ENCODE measurements at places on chromosomes 1 and 21. TPM values are rescaled to one million over a fixed set of nuclear protein-coding genes. Genes with fewer than 3 reads are reported as not detected.
A peak's percentile ranks its signal among the peaks of the same experiment; 100 is the strongest.

SZT2 gene
- 12.9 TPM for total RNA-seq

EDARADD gene
- 7.0 TPM for total RNA-seq

JAK1 gene
- total RNA-seq, result 22.5 TPM

FAM43B gene
- total RNA-seq, result 2.2 TPM

ZSWIM5 gene
- total RNA-seq, result 2.5 TPM

OR10J1 gene
- total RNA-seq, result not detected

KIAA1614 gene
- 3.1 TPM for total RNA-seq

DPT gene
- not detected for total RNA-seq

ADAMTS4 gene
- total RNA-seq, result 7.2 TPM

GRCh38 chr1:62011006-62011405, 183.6 kb upstream of the L1TD1 start:
- no peaks in the 10 kb centered on the region for H3K4me1 ChIP-seq
- no peak overlapping the region for H3K27ac ChIP-seq
- H3K36me3 ChIP-seq, result no peaks in the 10 kb centered on the region

DNA sequence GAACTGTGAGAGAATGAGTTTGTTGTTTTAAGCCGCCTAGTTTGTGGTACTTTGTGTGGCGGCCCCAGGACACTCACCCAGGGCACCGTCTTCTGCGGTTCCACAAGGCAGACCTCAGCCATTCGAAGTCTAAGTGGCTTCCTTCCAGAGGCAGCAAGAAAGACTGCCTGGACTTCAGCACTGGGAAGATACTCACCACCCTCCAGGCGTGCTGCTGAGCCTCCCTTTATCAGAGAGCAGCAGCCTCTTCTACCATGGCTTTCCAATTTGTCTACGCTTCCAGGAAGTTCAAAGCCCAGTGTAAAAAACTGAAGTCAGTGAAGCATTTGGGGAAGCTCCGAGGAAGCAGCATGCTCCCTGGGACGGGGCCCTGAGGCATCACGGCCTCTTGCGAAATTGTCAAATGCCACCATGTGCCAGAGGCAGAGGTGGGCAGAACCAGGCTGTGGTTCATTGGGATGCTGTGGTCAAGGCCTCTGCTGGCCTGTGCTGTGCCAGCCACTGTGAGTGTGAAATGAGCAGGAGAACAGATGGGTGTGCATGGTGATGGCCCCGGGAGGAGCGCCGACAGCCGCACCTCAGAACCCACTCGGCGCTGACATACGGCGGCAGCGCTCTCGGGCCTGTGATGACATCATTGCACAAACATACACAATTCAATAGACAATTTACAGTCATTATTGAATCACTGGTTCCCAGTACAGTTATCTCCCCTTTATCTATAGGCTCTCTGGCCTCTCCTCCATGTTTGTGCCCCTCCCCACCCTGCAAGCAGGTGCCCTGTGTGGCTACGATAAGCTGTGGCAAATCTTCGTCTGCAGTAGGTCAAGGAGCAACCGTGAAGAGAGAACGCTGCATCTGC, 110.4 kb downstream of the PDE9A start:
- H3K27me3 ChIP-seq, result no peaks in the 10 kb centered on the region
- no peak overlapping the region for H3K27ac ChIP-seq
- H3K36me3 ChIP-seq, result peaks cover 22% of the 10 kb centered on the region
- H3K4me1 ChIP-seq, result no peaks in the 10 kb centered on the region
- H3K4me3 ChIP-seq, result no peak overlapping the region
- no peak for DNase-seq

- no peak for DNase-seq
- no peaks in the 10 kb centered on the region for H3K36me3 ChIP-seq
- H3K4me3 ChIP-seq, result no peak overlapping the region
- no peaks in the 10 kb centered on the region for H3K27me3 ChIP-seq
Observed at GRCh38 chr1:184113251-184113650, 61.7 kb downstream of the TSEN15 start.

- H3K27me3 ChIP-seq, result no peaks in the 10 kb centered on the region
- no peaks in the 10 kb centered on the region for H3K4me1 ChIP-seq
- no peak overlapping the region for H3K4me3 ChIP-seq
- no peak for DNase-seq
- no peaks in the 10 kb centered on the region for H3K36me3 ChIP-seq
Observed at GRCh38 chr1:52237430-52237829, 95.5 kb downstream of the ZFYVE9 start.

DNA sequence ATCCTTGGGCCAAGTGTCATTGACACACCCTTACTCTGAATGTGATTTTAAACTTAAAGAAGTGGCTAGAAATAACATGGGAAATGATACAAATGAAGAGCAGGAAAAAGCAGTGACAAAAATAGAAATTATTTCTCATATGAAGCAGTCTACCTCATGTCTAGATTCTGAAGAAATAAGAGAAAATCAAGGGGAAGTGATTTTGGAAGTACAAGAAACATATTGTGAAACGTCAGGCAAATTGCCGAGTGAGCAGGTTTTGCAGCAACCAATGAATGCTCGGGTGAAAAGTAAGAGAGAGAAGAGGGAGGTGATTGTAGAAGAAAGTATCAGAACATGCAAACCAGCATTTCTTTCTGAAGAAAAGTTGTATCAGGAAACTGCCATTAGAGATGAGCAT, 130.7 kb downstream of the MACF1 start:
- no peaks in the 10 kb centered on the region for H3K4me1 ChIP-seq
- H3K36me3 ChIP-seq, result peaks cover 38% of the 10 kb centered on the region

DNA sequence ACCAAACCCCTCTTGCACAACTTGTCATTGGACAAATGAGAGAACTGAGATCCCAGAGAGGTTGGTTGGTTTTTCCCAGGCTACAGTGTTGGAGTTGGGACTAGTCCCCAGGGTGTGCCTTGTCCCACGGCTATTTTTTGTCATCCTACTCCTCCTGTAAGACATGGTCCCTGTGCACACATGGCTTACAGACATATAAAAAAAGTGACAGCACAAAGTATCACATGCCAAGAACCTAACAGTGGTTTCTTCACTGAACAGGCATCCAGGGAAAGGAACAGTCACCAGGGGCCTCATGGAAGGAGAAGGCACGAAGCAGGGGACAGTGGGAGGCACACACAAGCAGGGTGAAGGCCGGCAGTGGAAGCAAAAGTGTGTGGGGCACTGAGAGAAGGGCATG, 36.5 kb downstream of the SERBP1 start:
- DNase-seq, result no peak
- peaks cover 9% of the 10 kb centered on the region for H3K4me1 ChIP-seq
- H3K27ac ChIP-seq, result no peak overlapping the region
- no peaks in the 10 kb centered on the region for H3K36me3 ChIP-seq
- no peak overlapping the region for H3K4me3 ChIP-seq

DNA sequence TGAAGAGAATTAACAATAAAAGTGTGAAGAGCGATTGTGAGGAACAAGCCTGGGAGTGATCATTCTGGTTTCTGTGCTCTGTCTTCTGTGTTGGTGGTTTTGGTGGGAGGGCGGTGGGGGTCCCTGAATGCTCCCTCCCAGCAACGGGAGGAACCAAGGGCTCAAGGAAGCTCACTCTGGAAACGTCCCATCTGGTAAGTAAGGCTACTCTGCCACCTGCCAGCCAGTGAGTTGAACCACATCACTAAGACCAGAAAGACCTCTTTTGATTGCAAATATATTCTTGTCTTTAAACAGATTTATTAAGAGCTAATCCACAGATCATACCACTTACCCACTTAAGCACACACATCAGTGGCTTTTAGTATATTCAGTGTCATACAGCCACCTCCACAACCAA, 125.0 kb downstream of the PRDM2 start:
- H3K4me3 ChIP-seq, result no peak overlapping the region
- H3K36me3 ChIP-seq, result no peaks in the 10 kb centered on the region
- H3K4me1 ChIP-seq, result no peaks in the 10 kb centered on the region
- DNase-seq, result no peak

GRCh38 chr1:180675586-180675985, 43.8 kb downstream of the XPR1 start:
- no peaks in the 10 kb centered on the region for H3K36me3 ChIP-seq
- H3K27ac ChIP-seq, result no peak overlapping the region
- DNase-seq, result no peak
- no peaks in the 10 kb centered on the region for H3K27me3 ChIP-seq
- H3K4me3 ChIP-seq, result no peak overlapping the region

- H3K36me3 ChIP-seq, result no peaks in the 10 kb centered on the region
- H3K27me3 ChIP-seq, result no peaks in the 10 kb centered on the region
- no peak overlapping the region for H3K4me3 ChIP-seq
- no peak overlapping the region for H3K27ac ChIP-seq
- no peak for DNase-seq
Observed at GRCh38 chr1:206708058-206708457, 23.4 kb downstream of the MAPKAPK2 start.

DNA sequence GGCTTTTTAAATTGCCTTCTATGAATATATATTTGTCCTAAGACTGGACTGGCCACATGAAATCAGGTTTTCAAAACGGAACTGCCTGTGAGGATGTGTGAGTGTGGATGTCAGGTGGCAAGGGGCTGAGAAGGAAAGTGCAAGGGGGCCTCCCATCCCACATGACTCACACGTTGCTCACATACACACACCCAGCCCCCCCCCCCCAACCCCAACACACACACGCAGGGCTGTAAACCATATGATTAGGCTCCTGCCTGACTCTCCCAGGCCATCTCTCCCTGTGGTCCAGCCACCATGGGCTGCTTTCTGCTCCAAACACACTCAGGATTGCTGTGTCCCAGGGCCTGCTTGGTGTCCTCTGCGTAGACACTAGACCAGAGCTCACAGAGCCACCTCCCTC, 22.4 kb downstream of the DEGS1 start:
- no peaks in the 10 kb centered on the region for H3K36me3 ChIP-seq
- H3K4me1 ChIP-seq, result peaks cover 12% of the 10 kb centered on the region
- H3K27me3 ChIP-seq, result no peaks in the 10 kb centered on the region
- DNase-seq, result no peak

GRCh38 chr1:58439946-58440345, 106.6 kb downstream of the OMA1 start:
- H3K4me3 ChIP-seq, result no peak overlapping the region
- no peaks in the 10 kb centered on the region for H3K27me3 ChIP-seq
- no peaks in the 10 kb centered on the region for H3K4me1 ChIP-seq

GRCh38 chr1:3410142-3410925, 44.1 kb upstream of the ARHGEF16 start:
- no peaks in the 10 kb centered on the region for H3K36me3 ChIP-seq
- no peaks in the 10 kb centered on the region for H3K4me1 ChIP-seq
- peaks cover 2% of the 10 kb centered on the region for H3K27me3 ChIP-seq
- no peak overlapping the region for H3K27ac ChIP-seq
- DNase-seq, result no peak

DNA sequence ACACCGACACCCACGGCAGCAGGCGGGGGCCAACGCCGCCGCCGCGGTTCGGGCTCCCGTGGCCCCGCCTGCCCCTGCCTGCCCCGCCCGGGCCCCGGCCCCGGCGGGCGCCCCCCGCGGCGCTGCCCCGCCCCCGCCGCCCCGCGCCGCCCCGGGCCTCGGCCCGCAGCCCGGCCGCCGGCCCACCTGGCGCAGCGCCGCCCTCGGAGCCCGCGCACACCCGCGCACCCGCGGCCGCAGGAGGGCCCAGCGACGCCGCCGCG, at the start of gene WNT3A:
Gene WNT3A (plus strand): TSS at position 213 of the 263 bp plus-strand sequence. CDS start 131 bp downstream, outside the sequence.
- DNase-seq, result no peak
- H3K4me3 ChIP-seq, result peak within 1 kb of the TSS; percentile 58
- H3K4me1 ChIP-seq, result no peaks in the 10 kb centered on the region
- H3K36me3 ChIP-seq, result no peaks in the 10 kb centered on the region
- H3K27ac ChIP-seq, result no peak within 1 kb of the TSS

- DNase-seq, result no peak
- peaks cover 5% of the 10 kb centered on the region for H3K4me1 ChIP-seq
- peaks cover 3% of the 10 kb centered on the region for H3K36me3 ChIP-seq
- H3K27ac ChIP-seq, result peak overlapping the region; percentile 60
- H3K4me3 ChIP-seq, result peak overlapping the region; percentile 93
Observed at GRCh38 chr1:42658877-42659337, 684 bp downstream of the PPIH start.

DNA sequence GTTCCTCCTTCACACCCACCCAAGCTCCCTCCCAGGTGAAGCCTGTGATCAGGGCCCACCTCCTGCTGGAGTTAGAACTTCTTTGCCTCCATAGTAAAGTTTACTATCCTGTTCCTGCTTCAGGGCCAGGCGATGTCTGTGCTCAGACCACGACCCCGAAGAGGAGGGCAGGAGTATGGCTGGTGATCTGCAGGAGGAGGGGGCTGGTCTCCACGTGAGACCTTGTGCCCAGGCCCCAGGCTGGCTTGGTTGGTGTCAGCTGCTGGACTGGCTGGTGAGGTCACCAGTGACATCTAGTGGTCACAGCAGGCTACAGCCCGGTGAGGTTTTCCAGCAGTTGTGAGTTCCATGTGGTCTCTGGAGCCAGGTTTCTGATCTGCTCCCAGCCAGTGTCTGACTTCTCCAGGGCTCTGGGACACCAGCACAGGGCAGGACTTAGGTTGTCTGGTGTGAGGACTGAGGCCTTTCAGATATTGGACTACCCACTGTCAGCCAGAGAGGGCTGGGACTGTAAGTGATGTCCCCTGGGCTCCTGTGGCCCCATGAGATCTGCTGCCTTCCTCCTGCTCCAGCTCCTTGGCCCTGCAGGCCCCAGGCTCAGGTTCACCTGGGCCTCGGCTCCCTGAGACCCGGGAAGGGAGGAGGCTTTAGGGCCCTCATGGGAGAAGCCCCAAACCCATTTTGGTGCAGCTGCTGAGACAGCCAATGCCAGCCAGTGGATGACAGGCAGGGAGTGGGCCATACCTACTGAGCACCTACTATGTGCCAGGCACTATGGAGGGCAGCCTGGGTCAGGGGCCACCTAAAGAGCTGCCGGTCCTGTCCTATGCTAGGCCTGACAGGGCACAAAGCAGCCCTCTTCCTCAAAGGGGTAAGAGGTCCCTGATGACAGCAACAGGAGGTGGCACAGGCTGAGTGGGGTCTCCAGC, 6.0 kb upstream of the UBL4B start:
- H3K4me1 ChIP-seq, result no peaks in the 10 kb centered on the region
- no peaks in the 10 kb centered on the region for H3K36me3 ChIP-seq
- H3K27ac ChIP-seq, result no peak overlapping the region

GRCh38 chr1:228352677-228353481, 53.8 kb downstream of the TRIM11 start:
- H3K4me3 ChIP-seq, result no peak overlapping the region
- no peaks in the 10 kb centered on the region for H3K4me1 ChIP-seq
- H3K36me3 ChIP-seq, result no peaks in the 10 kb centered on the region

Measured in H1 (cell line).